ENCODE measurements at places on chromosomes 1 and 21.

- peak; percentile 49 for DNase-seq
Measured at GRCh38 chr1:155396874-155397476, 76.3 kb downstream of the RUSC1 start.

GRCh38 chr21:36990508-36991205, 15.8 kb upstream of the RIPPLY3 start:
- no peak for DNase-seq

DNA sequence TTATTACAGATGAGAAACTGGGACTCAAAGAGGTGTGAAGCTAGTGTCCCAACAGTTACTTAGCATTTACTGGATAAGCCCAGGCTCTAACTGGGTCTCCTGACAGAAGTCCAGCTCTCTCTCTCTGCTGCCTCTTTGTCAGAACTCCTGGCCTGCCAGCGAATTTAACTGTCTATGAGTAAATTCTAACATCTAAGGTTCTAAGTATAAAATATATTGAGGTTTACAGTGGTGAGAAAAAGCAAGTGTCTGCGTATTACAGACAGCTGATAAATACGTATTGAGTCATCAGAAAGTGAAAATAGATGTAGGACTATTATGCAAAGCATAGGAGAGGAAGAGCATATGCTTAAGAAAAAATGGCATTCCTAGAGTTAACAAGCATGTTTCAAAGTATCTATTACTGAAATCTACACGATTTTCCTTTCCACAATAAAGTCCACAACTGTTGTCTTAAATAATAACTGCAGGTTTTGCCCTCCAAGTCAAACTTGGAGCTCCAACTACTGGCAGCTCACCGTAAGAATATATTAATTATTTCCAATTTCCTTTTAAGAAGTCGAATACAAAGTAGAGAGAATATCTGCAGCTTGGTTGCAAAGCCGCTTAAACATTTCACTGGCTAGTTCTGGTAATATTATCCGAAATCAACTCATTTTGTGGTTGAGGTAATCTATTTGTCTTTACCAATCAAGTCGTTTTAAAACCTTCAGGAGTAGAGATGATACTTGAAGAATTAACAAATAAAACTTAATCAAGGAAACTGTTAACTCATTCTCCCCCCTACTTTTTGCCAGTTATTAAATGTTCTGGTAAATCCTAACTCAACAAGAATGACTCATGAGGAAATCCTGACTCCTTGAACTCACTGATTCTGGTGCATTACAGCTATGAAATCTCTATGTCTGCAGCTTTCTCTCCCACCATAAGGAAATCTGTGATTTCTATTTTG, 1.4 kb upstream of the RGS2 start:
- DNase-seq: peak; percentile 71

DNA sequence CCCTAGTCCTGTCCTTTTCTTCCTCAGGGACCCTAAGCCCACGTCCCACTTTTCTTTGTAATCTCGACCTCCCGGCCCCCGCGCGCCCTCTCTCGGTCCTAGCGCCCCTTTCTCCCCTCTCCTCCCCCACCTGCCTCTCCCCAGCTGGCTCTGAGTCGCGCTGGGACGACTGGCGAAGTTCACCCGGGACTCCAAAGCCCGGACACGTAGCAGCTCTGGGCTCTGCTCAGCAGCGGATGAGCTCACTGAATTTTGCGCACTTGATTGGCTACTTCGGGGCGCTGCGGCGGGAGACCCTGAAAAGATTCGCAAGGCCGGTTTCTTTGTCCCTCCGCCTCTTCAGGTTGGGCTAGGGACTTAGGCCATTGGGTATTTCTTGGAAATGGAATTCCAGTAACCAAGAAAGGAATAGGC, 16.3 kb upstream of the ACKR1 start:
- no peak for DNase-seq

DNA sequence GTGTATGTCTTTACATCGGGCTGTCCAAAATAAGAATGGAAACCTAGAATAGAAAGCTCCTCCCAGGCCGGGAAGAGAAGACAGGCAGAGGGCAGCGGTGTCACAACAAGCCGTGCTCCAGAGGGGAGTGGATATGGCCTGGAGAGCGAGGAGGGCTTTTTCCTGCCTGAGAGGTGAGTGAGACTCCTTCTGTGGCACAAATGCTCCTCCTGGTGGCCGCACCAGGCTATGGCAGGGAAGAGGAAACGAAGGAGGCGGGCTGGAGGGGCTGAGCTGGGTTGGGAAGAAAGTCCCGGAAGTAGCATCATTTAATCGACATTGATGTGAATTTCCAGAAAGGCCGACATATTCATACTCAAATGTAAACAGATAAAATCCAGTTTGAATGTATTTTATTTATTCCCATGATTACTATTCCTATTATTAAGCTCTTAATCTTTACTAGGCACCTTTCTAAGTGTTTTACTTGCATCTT, 54.7 kb downstream of the MEF2D start:
- DNase-seq: peak; percentile 81

DNA sequence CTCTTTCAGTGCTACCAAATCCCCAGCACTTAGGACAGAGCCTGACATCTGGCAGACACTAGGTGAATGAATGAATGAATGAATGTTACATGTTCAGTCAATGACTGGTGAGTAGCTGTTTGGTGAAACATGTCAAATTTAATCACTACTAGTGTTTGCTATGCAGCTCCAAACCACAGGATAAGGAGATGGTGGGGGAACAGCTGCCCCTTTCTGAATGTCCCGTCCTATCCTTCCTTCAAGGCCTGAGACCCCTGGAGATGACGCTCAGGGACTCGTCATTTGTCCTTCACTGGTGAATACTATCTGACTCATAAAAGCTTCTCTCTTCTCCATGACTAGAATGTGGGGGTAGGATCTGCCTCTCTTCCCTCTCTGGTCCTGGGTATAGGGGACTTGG, 175.4 kb downstream of the HIVEP3 start:
- no peak for DNase-seq

DNA sequence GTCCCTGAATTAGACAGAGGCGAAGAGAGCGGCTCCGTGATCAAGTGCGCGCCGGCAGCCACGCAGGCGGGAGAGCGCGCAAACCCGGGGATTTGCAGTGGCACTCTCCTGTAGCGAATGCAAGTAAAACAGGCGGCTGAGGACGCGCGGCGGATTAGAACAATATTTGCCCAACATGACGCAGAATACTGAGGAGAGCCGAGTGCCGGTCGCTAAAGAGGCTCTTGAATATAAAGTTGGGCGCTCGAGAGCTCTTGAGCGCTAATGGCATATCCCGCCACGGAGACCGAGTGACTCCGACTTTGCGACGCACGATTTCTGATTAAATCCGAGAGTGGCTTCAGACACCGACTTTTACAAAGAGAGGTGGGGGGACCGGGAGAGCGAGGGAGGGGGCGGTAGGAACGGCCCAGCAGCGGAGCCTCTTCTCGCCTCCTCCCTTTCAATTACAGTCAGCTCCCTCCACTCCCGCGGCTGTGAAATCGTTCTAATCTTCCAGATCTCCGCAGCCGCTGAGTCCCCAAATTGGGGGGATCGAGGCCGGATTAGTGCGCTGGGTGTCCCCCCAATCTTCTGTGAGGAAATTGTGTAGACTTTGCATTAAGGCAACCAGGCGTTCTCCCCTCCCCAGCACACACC, 2.3 kb downstream of the PAX7 start:
- DNase-seq: no peak

GRCh38 chr21:15212206-15212605, 147.4 kb upstream of the NRIP1 start:
- DNase-seq: no peak

GRCh38 chr1:159989581-159989980, 35.5 kb upstream of the SLAMF9 start:
- DNase-seq: peak; percentile 30

- DNase-seq: peak; percentile 73
Measured at GRCh38 chr1:40848530-40849189, 13.5 kb downstream of the CITED4 start.

DNA sequence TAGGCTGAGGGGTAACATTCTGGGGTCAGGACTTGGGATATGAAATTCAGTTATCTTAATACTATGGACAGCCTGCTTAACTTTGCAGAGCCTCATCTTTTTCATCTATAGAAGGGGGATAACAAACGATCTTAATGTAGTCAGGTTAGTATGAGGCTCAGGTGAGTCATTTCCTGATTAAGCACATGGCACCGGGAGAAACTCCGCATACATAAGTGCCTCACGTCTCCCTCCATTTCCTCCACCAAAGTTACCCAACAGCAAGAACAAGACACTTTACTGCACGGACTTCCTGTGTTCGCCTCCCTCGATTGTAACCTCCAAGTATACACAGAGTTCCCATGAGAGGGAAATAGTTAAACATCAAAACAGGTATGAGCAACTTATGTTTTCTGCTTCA, 112.7 kb upstream of the COA6 start:
- DNase-seq: no peak

GRCh38 chr21:35088319-35088771, 39.2 kb upstream of the RUNX1 start:
- DNase-seq: no peak

- no peak for DNase-seq
Measured at GRCh38 chr1:155086856-155087535, 8.4 kb downstream of the EFNA3 start.

Measured in fibroblast of the aortic adventitia (primary cell).